ENCODE measurements at places on chromosomes 6 and 20.

DNA sequence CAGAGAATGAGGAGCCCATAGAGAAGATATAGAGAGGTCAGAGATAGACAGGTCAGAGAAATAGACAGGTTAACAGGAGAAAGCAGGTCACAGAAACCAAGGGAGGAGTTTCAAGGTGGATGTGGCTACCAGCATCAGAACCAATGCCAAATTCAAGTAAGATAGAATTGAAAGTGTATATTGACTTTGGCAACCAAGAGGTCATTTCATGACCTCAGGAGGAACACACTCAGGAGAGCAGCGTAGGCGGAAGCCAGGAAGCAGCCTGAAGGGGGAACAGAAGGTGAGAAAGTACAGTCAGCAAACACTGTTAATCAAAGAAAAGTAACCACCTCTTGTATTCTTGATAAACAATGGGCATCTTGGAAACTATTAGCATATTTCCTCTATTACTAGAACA is 33.9 kb upstream of the ALDH8A1 start:
- no peak overlapping the region for H3K27ac ChIP-seq
- no peaks in the 10 kb centered on the region for H3K4me1 ChIP-seq
- H3K4me3 ChIP-seq, result no peak overlapping the region
- peaks cover 34% of the 10 kb centered on the region for H3K36me3 ChIP-seq

DNA sequence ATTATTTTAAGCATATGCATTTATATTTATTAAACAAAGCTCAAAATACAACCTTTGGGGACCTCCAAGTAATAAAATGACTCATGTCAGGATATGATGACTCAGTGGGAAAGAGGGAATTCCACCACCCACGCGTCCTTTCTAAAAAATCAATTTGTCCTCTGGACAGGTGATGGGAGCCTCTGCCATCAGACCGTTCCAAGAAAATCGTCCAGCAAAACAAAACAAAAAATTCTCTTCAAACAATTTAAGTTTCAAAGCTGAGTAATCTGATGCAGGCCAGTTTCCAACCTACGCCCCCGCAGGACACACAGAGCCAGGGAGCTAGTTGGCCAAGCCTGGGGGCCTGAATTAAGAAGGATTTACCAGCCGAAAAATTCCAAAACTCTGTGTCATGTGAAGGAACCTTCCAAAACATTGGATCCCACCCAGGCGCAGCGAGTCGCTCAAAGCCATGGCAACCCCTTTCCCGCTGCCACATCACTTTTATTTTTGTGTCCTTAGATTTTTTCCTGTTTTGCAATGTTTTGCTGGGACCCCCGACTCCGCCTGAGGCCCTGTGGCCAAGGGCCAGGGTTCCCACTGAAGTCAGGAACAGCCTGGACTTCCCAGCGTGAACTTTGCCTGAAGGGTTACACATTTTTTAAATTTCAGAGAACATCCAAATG is 95.3 kb downstream of the NFATC2 start:
- no peaks in the 10 kb centered on the region for H3K36me3 ChIP-seq
- H3K27me3 ChIP-seq, result no peaks in the 10 kb centered on the region
- peak overlapping the region; percentile 78 for H3K27ac ChIP-seq
- DNase-seq, result peak; percentile 94
- peak overlapping the region; percentile 46 for H3K4me3 ChIP-seq
- peaks cover 22% of the 10 kb centered on the region for H3K4me1 ChIP-seq

GRCh38 chr6:44824567-44824966 is 437.1 kb downstream of the CDC5L start:
- H3K36me3 ChIP-seq, result no peaks in the 10 kb centered on the region
- H3K4me3 ChIP-seq, result no peak overlapping the region
- H3K4me1 ChIP-seq, result no peaks in the 10 kb centered on the region
- DNase-seq, result no peak
- H3K27ac ChIP-seq, result no peak overlapping the region

DNA sequence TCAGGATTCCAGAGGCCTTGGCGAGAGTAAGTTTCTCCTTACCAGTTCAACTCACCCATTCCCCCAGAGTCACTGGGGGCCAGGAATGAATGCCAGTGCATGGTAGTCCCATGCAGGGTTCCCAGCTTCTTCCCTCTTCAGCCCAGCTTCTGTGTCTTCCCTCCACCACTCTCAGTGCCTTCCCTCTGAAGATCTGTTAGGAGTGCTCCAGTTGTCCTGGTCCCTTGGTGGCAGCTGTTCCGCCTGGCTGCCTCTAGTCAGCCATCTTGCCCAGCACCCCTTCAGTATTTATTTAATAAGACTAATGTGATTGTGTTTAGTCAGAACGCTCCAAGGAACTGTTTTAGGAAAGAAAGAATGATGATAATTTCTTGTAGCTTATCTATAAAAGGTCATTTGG is 23.1 kb downstream of the FIG4 start:
- no peak overlapping the region for H3K4me3 ChIP-seq
- H3K36me3 ChIP-seq, result no peaks in the 10 kb centered on the region
- no peak for DNase-seq
- no peaks in the 10 kb centered on the region for H3K4me1 ChIP-seq
- H3K27ac ChIP-seq, result no peak overlapping the region

- H3K4me1 ChIP-seq, result peaks cover 25% of the 10 kb centered on the region
- no peaks in the 10 kb centered on the region for H3K36me3 ChIP-seq
- H3K4me3 ChIP-seq, result no peak overlapping the region
Observed at GRCh38 chr6:72952808-72953630, 272.3 kb downstream of the KHDC1L start.

- H3K27ac ChIP-seq, result no peak overlapping the region
- no peak overlapping the region for H3K4me3 ChIP-seq
- no peaks in the 10 kb centered on the region for H3K36me3 ChIP-seq
- peaks cover 7% of the 10 kb centered on the region for H3K27me3 ChIP-seq
- no peak for DNase-seq
Observed at GRCh38 chr20:46787991-46788762, 78.7 kb downstream of the SLC2A10 start.
